ENCODE measurements at places on chromosomes 5 and 9. TPM values are rescaled to one million over a fixed set of nuclear protein-coding genes. Genes with fewer than 3 reads are reported as not detected.

DNA sequence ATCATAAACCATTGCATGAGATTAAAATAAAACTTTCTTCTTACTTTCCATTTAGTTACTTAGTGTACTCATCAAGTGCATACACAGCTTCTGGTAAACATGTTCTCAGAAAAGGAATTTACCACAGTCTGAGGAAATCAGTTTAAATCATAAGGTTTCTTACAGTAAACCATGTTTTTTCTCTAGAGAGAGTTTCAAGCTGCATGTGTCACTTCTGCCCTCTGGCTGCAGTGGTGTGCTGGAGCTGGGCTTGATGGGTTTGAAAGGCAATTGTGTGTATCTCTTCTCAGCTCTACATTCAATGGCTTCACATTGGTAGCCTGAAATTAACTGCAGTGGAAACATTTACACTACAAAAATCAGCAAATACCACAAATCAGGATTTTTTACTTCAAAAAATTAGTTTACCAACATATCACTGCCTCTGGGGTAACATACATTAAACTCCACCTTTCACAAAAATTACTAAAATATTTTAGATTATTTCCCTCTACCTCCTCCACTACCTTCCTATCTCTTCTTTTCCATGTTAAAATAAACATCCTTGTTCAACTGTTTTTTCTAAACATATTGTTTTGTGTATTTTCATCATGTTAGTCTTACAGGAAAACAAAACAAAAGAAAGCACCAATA lies 414.3 kb downstream of the ANXA1 start:
- no peak for DNase-seq

DNA sequence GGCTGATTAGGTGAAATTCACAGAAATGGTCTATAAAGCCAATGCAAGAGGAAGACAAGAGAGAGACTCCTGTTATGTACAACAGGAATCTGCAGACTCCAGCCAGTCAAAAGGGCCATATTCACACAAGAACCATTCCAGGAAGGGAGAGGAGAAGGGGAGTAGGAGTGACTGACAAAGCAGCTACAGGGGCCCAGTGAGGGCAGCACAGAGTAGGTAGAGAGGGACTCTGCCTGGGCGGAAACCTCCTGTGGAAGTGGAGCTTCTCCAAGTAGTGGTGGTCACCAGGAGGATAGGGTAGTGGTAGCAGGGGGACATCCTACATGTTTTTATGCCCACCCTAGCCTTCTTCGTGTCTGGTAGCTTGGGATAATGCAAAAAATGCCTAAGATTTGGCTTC lies 667.3 kb downstream of the ACTL7B start:
- DNase-seq, result no peak

- no peak for DNase-seq
Measured at GRCh38 chr5:97888439-97888838, 705.4 kb upstream of the RIOK2 start.

DNA sequence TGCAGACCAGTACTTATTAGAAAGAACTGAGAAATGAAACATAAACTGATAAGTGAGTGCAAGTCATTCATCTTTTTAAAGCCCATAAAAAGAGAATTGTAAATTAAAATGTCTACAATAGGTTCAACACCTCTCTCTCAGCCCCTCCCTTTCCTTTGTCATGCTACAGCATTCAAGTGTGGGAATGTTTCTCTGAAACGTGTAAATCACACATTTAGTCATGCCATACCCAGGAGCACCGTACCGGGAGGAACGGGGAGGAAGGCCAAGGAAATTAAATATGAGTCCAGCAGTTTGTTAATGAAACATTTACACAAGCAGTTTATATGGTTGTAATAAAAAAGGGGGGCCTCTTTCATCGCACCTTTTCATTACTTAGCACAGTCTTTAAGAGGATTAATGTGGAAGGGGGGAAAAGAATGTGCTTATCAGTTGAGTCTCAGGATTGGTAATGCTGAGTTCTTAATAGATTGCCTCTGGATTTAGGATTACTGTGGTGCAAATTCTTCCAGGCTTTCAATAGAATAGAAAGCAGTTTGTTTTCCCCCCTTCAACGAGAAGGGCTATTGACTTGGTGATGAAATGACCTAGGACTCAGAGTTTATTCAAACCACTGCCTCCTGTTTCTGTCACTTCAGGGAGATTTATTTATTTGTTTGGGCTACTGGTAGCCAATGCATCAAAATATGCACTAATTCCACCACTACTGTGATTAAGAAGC lies 176.0 kb upstream of the ZNF608 start:
- DNase-seq, result no peak

- DNase-seq, result no peak
Measured at GRCh38 chr5:102324714-102325113, 28.6 kb upstream of the SLCO4C1 start.

- no peak for DNase-seq
Measured at GRCh38 chr5:78404682-78405293, 44.4 kb downstream of the SCAMP1 start.

- no peak for DNase-seq
Measured at GRCh38 chr5:40220260-40220659, 459.5 kb upstream of the PTGER4 start.

DNA sequence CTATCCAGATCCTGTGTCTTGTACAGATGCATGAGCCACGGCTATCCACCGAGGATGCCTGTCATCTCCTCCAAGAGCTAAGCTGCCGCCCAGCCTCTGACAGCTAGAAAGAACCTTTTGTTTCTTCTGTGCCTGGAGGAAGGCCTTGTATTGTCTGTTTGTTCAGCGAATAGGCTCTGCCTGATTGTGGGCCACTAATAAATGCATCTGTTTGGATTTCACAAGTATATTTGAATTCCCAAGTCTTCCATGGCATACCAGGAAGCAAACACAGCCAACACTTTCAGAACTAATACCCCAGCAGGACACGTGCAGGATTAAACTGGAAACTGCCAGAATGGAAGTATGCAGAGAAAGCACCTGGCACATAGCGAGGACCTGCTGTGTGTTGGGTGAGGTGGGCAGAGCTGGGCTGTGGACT lies 92.7 kb upstream of the NEURL1B start:
- no peak for DNase-seq

GRCh38 chr9:16357828-16358227 lies 512.6 kb downstream of the BNC2 start:
- no peak for DNase-seq

Gene FGFR4
- 233 TPM for total RNA-seq

DNA sequence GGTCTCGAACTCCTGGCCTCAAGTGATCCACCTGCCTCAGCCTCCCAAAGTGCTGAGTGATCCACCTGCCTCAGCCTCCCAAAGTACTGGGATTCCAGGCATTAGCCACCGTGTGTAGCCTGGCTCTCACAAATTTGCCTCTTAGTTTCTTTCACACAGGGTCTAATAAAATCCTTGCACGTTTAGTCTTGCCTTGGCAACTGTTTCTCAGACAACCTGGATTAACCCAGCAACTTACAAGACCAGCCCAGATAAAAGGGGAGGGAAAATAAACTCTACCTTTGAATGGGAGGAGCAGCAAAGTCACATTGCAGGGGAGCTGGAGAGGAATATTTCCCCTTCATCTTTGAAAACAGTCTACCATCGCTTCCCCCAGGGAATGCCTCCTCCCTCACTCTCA lies 29.3 kb upstream of the GNA14 start:
- DNase-seq, result no peak

DNA sequence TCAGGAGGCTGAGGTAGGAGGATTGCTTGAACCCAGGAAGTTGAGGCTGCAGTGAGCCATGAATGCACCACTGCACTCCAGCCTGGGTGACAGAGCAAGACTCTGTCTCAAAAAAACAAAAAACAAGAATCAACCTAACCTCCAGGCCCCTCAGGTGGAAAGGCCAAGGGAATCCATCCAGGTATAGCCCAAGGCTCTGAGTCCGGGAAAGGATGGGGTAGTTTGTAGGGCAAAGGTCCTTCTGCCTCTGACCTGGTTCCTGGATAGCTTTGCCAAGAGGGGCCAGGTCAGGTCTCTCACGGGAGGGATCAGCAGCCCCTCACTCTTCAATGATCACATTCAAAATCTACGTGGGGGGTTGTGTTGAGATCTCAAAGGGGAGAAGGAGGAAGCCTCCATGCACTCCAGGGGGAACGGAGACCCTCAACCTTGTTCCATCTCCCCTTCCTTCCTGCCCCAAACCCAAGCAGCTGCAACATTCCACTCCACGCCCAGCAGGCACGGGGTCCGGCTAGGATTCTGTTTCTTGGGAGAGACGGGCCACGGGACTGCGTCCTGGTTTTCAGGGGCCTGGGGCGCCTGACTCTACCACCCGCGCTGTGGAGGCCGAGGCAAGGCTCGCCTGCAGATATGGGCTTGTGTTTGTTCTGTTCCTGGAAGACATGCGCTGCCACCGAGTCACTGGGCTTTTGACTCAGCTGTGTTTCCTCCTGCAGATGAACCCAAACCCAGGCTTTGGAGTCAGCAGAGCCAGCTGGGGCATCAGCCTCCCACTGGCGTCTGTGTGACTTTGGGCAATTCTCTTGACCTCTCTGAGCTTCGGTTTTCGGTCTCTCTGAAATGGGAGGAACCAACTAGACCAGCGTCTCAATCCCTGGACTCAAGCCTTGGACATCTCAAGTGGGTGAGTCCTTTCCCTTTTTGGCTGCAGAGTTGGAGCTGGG lies 35.5 kb downstream of the PLPP7 start:
- no peak for DNase-seq
